ENCODE measurements at places on chromosomes 7 and 10.

DNA sequence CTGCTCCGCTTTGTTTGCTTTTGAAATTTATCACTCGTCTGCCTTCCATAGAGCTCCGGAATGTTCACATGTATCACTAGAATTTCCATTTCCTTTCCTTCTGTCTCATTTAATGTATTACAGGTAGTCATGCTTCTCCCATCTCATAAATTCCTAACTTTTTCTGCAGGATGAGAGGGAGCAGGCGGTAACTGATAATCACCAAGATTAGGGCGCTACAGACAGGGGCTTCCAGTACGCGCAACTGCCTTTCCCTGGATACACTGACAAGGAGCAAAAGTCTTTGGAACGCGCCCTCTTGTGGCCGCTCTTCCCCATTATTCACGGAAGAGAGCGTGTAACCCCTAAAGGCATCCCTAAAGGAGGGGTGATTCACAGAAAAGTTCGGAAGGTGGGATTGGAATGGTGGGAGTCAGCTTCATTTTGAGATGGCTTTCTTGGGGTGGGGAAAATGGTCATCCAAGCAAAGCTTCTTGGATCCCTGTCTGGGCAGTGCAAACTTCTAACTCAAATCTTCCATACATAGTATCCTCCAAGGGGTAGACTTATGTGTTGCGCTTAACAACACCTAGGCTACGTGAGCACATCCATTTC lies 6.5 kb downstream of the INHBA start:
- no peak for DNase-seq

DNA sequence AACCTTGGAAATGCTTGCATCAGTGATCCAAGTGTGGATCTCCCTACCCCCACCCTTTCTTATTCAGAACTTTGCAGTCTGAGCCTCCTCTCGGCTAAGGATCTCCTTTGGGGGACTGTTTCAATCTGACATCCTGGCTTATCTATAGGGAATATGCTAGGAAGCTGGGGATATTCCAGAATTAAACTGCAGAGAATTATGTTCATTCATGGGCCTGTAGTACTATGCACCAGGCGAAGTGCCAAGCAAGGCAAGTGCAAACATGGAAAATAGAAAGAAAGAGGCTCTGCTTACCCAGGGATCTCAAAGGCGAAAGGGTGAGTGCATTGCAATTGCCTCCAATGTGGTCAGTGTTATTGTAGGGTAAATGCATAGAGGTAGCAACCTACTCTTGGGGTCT lies 96.5 kb downstream of the CACNB2 start:
- no peak for DNase-seq

- DNase-seq, result no peak
Observed at GRCh38 chr7:1558841-1559625, 3.0 kb upstream of the TMEM184A start.

GRCh38 chr7:141355032-141355431 lies 196.2 kb upstream of the AGK start:
- DNase-seq, result no peak

- DNase-seq, result no peak
Observed at GRCh38 chr10:3094609-3095036, 27.3 kb downstream of the PFKP start.

- DNase-seq, result no peak
Observed at GRCh38 chr7:99380032-99380822, 5.7 kb downstream of the ARPC1B start.

DNA sequence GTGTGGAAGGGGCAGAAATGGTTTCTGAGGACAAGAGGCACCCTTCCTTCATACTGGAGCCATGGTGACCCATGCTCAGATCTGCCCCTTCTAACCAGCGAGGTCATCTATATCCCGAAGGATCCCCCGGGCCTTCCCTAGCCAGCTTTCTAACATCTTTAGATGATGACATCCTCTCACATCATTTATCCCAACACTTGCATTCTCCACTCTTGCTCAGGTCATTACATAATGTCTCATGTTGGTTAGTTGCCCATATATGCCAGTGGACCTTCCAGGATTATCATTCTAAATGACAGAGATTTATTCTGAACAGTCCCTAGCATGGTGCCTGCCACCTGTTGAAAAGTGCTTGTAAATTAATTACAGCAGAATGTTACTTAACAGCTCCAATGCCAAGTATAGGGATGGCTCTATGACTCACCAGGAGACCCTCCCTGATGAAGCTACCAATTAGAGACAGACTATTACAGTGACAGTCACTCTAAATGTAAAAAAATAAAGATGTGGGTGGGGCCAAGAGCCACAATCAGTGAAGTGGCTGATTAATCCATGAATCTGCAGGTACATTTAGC lies 22.6 kb upstream of the ABLIM1 start:
- no peak for DNase-seq

- DNase-seq, result no peak
Observed at GRCh38 chr7:139059905-139060304, 24.1 kb upstream of the ZC3HAV1L start.
